ENCODE measurements at places on chromosomes 16 and 17.
A peak's percentile ranks its signal among the peaks of the same experiment; 100 is the strongest.

DNA sequence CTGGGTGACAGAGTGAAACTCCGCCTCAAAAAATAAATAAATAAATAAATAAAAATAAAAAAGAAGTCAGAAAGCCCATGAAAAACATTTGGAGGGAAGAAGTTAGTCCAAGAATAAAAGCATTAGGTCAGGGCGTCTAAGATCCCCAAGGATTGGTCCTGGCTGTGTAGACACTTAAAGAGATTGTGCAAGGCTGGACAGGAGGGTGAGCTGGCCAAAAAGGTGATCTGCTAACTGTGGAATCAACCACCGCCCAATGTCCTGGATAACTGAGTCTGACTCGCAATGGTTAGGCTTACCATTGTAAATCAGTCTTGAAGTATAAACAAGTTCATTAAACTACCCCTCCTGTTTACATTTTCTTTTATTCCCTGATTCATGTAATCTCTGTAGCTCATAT is 8.8 kb upstream of the ABCA8 start:
- DNase-seq, result no peak

DNA sequence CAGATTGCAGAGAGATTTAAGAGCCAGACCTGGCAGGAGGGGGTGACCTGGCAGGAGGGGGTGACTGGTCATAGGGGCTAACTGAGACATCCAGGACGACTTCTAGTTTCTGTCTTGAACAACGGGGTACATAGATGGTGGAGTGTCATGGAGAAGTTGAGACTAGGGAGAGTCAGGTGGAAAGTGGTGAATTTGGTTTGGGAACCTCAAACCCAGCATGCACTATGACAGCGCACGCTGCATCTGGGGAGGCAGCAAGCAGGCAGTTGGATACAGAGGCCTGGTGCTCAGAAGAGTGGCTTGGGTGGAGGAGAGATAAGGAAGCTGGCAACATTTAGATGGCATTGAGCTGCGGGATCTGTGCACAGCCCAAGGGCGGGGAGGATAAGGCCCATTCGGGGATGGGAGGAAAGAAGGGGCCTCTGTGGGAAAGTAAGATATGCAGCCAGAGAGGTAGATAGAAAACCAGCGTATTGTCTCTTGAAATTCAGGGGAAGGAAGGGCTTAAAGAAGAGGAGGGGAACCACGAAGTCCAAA is 4.5 kb downstream of the RIPOR1 start:
- no peak for DNase-seq

GRCh38 chr16:26317885-26318284 is 626.1 kb downstream of the HS3ST4 start:
- no peak for DNase-seq

GRCh38 chr16:77843405-77843804 is 55.0 kb downstream of the VAT1L start:
- DNase-seq, result no peak

DNA sequence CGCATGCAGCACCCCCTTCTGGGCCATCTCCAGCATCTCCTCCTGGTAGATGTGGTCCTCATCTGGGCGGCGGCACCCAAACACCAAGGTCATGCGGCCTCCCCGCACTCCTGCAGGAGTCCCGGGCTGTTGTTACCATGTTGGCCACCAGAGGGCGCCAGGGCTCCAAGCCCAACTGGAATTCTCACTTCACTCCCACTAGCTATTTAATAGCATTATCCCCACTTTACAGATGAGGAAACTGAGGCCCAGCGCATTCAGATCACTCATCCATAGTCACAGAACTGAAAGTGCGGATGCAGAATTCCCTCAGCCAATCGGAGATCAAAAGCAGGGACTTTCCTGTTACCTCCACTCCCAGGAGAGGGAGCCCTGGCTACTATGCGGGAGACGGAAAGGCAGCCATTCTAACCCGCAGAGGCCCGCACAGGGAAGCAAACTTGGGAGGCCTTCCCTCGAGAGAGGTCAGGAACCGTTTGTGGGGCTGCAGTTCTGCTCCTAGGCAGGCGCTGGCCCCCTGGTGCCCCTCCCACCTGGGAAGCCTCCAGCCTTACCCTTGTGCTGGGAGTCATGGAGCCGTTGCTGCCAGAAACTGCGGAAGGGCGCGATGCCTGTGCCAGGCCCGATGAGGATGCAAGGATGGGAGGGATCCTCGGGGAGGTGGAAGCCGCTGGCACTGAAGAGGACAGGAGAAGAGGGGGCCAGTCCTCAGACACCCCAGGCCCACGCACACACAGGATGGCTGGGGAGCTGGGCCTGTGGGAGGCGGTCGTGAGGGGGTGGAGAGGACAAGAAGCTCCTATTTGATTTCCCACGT is 40.1 kb downstream of the NOS2 start:
- DNase-seq, result peak; percentile 67

- no peak for DNase-seq
Observed at GRCh38 chr17:1693339-1693738, 8.7 kb upstream of the PRPF8 start.

DNA sequence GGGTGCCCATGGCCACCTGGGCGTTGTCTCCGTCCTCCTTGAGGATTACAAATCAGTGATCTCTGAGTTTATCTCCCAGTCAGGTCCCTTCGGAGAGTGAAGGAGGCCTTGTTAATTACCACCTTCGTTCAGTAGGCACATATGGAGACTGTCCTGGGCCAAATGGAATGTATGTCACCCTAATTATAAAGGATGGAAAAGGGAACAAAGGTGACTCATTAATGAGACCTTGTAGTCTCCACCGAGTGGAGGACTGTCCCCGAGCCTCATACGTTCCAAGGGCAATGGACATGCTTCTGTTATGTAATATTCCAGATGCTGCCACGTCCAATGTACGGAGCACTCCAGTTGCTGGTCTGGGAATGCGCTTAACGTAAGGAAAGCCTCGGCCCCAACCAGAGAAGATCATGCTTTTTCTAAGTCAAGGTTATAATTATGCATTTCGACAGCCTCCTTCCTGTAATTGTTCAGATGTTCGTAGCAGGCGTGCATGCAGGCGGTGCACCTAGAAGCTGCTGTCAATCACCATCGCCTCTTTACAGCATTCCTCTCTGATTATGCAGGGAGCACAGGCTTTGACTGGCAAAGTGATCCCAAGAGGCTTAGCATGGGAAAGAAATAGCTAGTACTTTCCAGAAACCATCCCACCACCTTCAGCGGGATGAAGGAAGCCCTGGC is 22.4 kb upstream of the SEC14L1 start:
- DNase-seq, result no peak

DNA sequence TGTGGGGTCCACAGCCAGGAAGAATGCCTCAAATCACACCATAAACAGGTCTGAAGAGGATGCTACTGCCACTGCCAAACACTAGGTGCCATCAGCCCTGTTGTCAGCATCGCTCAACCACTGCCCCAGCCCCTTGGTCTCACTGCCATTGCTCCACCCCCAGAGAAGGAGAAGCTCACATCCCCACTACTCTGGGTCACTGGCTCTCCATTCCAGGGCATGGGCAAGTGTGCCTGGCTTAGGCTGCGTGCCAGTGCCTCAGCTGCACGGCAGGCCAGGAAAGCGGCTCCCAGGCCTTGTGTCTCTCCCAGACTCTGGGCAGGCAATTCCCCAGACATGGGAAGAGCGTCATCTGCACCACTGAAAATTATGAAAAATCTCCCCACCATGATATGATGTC is 1.2 kb upstream of the IGSF6 start:
- no peak for DNase-seq

GRCh38 chr17:549177-550040 is 165.2 kb downstream of the VPS53 start:
- DNase-seq, result no peak

- DNase-seq, result peak; percentile 95
Observed at GRCh38 chr17:39754161-39754957, 16.6 kb downstream of the GRB7 start.

- no peak for DNase-seq
Observed at GRCh38 chr16:77594799-77595596, 127.3 kb upstream of the NUDT7 start.

DNA sequence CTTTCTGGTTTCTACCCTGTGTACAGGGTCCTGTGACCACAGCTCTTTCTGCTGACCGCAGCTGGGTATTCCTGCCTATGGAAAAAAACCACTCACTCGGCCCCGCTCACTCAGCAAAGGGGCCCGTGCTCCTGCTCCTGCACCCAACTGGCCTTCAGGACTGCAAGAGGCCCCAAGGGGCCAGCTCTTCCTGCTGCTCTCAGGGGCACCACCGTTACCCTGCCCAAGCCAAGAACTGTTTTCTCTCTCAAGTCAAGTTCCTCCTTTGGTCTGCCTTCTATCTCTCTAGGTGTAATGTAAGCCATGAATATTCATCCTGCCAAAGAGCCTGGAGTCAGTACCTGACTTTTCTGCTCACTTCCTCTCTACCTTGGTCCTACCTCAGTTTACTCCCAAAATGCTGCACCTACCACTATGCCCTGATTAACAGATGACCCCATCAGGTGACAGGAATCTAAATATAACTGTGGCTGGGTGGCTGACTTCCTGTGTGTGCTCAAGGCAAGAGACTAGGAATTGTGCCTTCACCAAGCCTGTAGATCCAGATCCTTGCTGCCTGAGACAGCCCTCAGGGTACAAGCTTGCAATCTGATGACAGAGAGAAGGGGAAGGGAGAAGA is 20.4 kb upstream of the SCIMP start:
- DNase-seq, result no peak

DNA sequence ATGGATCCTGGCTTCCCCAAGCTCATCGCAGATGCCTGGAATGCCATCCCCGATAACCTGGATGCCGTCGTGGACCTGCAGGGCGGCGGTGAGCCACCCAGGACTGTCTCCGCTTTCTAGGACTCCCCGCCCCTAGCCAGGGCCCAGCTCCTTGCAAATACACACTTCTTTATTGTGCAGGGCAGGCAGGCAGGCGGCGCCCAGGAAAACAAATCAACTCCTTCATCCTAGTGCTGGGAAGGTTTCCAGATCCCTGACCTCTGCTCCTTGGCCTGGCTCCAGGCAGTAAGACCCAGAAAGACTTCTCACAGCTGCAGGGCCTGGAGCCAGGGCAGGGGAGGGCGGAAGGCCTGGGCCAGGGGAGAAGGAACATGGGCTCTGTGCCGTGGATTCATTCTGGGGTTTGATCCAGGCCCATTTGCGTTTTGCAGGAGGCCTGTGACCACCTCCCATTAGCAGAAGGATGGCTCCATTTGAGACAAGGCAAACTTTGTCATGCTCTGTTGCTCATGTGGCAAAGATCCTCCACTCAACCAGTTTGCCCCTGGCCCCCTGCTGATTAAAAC is 6.0 kb upstream of the LPCAT2 start:
- peak; percentile 96 for DNase-seq

- peak; percentile 41 for DNase-seq
Observed at GRCh38 chr16:70738083-70738977, 52.5 kb upstream of the MTSS2 start.

DNA sequence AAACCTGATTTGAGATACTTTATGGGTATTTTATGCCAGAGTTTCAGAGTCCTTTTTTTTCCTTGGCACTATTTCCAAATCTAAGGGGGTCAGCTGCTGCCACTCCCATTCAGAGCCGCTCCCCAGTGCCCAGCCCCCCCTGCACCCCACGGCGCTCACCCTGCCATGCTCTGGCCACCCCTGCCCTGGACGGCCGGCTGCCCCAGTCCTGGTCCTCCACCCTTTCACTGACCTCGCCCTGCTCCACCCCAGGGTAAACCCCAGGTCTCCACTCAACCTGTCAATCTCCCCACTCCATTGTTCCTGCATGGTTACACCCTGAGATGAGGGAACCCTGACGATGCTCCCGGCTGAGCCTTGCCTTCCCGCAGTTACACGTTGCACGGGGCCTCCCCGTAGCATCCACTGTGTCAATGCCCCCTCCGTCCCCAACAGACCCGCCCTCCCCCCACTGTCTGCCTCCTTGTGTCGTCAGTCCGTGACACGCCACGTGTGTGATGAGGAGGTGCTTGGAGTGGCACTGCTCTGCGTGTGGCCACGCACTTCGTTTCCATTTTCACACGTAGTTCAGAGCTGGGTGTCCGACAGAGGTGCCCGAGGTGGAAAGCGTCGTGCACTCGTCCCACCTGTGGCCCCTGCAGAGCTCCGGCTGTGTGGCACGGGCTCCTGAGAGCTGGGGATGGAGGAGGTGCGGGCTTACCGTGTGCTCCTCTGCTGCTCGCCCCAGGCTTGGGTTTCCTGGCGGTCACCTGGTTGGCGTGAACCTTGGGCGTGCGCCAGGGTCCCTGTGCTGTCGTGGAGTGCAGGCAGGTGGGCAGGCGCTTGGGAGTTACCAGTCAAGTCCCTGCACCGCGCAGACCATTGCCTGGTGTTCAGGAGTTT is 116.5 kb downstream of the BANP start:
- DNase-seq, result no peak

DNA sequence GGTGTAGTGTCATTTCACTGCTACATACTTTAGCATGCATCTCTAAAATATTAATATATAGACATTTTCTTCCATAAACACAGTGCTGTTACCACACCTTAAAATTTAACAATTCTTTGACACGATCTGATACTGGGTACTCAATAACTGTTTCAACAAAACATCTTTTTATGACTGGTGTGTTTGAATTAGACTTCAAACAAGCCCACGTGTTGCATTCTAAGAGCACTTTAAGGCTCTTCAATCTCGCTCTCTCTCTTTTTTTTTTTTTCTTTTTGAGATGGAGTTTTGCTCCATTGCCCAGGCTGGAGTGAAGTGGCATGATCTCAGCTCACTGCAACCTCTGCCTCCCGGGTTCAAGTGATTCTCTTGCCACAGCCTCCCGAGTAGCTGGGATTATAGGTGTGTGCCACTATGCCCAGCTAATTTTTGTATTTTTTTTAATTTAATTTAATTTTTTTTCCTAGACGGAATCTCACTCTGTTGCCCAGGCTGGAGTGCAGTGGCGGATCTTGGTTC is 15.8 kb upstream of the SLC46A1 start:
- DNase-seq, result no peak

DNA sequence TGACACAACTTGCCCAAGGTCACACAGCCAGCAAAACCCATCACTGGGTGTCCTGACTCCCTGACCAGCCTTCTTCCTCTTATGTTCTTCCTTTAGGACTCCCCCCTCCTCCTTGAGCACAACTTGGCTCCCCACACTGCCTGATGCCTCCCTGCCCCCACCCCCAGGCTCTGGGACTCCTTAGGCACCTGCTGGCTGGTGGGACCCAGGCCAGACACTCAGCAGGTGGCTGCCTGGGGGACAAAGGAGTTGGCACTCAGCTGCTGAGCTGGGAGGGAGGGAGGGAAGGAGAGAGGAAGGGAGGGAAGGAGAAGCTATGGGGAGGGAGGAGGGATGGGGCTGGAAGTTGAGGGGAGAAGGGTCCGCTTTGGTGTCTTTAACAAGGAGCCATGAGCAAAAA is 8.0 kb downstream of the SEZ6 start:
- DNase-seq, result no peak
